ENCODE measurements at places on chromosomes 7 and 10.

DNA sequence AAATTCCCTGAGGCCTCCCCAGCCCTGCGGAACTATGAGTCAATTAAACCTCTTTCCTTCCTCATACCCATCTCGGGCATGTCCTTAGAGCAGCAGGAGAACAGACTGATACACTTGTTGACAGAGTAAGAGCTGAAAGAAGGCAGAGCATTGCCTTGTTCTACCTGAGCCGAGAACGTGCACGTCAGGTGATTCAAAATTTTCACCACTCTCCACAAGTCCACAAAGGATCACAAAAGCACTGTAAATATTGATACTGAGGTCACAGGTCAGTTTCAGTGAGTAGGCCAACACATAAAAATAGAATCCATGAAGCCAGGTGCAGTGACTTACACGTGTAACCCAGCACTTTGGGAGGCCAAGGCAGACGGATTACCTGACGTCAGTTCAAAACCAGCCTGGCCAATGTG, 27.8 kb downstream of the DCLRE1C start:
- DNase-seq = peak; percentile 57

- DNase-seq = no peak
Measured at GRCh38 chr10:102324061-102324460, 71.4 kb upstream of the NFKB2 start.

DNA sequence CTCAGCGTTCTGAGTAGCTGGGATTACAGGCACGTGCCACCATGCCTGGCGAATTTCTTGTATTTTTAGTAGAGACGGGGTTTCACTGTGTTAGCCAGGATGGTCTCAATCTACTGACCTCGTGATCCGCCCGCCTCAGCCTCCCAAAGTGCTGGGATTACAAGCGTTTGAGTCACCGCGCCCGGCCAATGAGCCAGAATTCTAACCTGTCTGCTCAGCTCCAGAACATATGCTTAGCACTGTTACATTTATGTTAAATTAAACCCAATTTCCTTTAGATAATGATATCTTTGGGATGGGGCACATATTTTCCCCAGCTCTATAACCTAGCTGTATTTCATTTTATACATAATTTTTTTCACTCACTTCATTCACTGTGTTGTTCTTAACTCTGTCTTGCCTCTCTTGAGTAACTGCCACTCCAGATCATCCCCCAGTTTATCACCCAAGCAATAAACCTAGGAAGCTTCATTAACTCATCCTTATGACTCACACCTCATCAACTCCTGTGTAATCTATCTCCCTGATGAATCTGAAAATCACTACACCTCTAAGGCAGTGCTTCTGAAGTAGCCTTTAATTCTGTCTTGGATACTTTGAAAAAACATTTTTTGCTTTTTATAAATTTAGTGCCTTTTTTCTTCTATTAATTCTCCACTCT, 559.7 kb upstream of the ZWINT start:
- no peak for DNase-seq

- peak; percentile 74 for DNase-seq
Measured at GRCh38 chr10:133307776-133308420, 774 bp downstream of the TUBGCP2 start.

GRCh38 chr10:436013-436697, 253.3 kb downstream of the DIP2C start:
- DNase-seq = peak; percentile 33
